Small intestine (tissue), 16 donors: ENCODE measurements at places on chromosomes 3 and 15. TPM values are rescaled to one million over a fixed set of nuclear protein-coding genes. Genes with fewer than 3 reads are reported as not detected.
A peak's percentile ranks its signal among the peaks of the same experiment; 100 is the strongest.

DNA sequence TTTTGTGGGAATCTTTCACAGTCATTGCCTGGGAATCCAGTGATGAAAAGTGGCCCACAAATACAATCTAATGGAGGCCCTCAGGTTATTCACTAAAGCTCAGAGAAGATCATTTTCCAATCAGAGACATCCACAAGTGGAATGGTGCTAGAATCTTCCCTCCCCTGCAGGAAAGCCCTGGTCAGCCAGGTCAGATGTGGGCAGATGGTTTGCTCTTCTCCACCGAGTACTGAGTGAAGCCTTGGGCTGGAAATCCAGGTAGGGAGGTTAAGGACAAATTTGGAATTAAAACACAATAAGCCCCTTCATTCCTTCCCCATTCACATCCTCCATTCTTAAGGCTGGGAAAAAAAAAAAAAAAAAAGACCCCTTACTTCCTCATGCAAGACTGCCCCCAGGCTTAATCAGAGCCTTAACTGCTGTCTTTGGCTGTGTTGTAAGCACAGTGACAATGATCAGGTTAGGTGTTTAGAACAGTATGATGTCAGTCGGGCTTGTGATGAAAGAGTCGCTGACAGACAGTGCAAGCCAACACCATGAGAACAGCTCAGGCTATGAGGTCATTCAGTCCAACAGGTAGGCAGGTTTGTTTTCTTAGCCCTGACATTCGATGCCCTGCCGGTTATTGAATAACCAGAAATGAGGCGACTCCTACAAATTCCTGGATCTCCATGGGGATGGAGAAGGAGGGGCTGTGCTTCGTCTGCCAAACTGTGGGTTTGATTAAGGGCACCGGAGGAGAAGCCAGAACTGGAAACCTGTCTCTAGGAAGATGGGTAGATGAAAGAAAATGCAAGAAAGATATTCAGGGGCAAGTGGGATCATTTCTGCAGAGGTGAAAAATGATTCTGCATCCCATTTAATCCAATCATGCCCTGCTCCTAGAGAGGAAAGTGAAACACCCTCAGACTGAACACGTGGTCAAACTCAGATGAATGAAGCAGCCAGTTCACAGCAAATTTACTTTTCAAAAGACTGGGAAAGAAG is 23.5 kb upstream of the HES1 start:
- DNase-seq = peak; percentile 96
- H3K27me3 ChIP-seq = no peaks in the 10 kb centered on the region
- H3K27ac ChIP-seq = peak overlapping the region; percentile 66
- no peaks in the 10 kb centered on the region for H3K36me3 ChIP-seq
- peaks cover 6% of the 10 kb centered on the region for H3K4me1 ChIP-seq

GRCh38 chr15:94263341-94264273 is 32.2 kb downstream of the MCTP2 start:
- no peaks in the 10 kb centered on the region for H3K27me3 ChIP-seq
- H3K4me1 ChIP-seq = peaks cover 4% of the 10 kb centered on the region
- H3K4me3 ChIP-seq = no peak overlapping the region
- no peaks in the 10 kb centered on the region for H3K36me3 ChIP-seq
- no peak for DNase-seq
- H3K27ac ChIP-seq = no peak overlapping the region

GRCh38 chr3:122377975-122378374 is 5.1 kb downstream of the MIX23 start:
- H3K27me3 ChIP-seq = no peaks in the 10 kb centered on the region
- no peak overlapping the region for H3K27ac ChIP-seq
- no peaks in the 10 kb centered on the region for H3K36me3 ChIP-seq
- no peaks in the 10 kb centered on the region for H3K4me1 ChIP-seq

GRCh38 chr3:12388185-12388584 is 96.1 kb upstream of the TSEN2 start:
- H3K4me1 ChIP-seq = peaks cover 2% of the 10 kb centered on the region
- H3K36me3 ChIP-seq = peaks cover 5% of the 10 kb centered on the region
- no peak for DNase-seq
- no peak overlapping the region for H3K4me3 ChIP-seq
- H3K27me3 ChIP-seq = no peaks in the 10 kb centered on the region
- H3K27ac ChIP-seq = no peak overlapping the region

- peaks cover 38% of the 10 kb centered on the region for H3K36me3 ChIP-seq
- peaks cover 3% of the 10 kb centered on the region for H3K4me1 ChIP-seq
- H3K27ac ChIP-seq = peak overlapping the region; percentile 70
Measured at GRCh38 chr15:90872486-90873184, 4.2 kb downstream of the FURIN start.

- no peaks in the 10 kb centered on the region for H3K27me3 ChIP-seq
- no peak overlapping the region for H3K27ac ChIP-seq
- H3K4me3 ChIP-seq = no peak overlapping the region
- H3K4me1 ChIP-seq = no peaks in the 10 kb centered on the region
Measured at GRCh38 chr3:151580591-151580990, 119.7 kb upstream of the IGSF10 start.

- peaks cover under 1% of the 10 kb centered on the region for H3K36me3 ChIP-seq
- no peak overlapping the region for H3K27ac ChIP-seq
- H3K4me3 ChIP-seq = no peak overlapping the region
Measured at GRCh38 chr3:56748663-56749231, 53.0 kb downstream of the ARHGEF3 start.

GRCh38 chr3:69926385-69926784 is 73.1 kb upstream of the SAMMSON start:
- no peak for DNase-seq
- no peaks in the 10 kb centered on the region for H3K27me3 ChIP-seq
- H3K4me1 ChIP-seq = no peaks in the 10 kb centered on the region
- no peaks in the 10 kb centered on the region for H3K36me3 ChIP-seq
- no peak overlapping the region for H3K4me3 ChIP-seq

GRCh38 chr3:37450561-37450960 is 276.2 kb upstream of the LRRFIP2 start:
- no peak overlapping the region for H3K4me3 ChIP-seq
- no peaks in the 10 kb centered on the region for H3K36me3 ChIP-seq
- H3K27me3 ChIP-seq = no peaks in the 10 kb centered on the region

GRCh38 chr3:157465741-157466140 is 29.1 kb downstream of the PTX3 start:
- DNase-seq = no peak
- H3K27ac ChIP-seq = no peak overlapping the region
- no peaks in the 10 kb centered on the region for H3K36me3 ChIP-seq

DNA sequence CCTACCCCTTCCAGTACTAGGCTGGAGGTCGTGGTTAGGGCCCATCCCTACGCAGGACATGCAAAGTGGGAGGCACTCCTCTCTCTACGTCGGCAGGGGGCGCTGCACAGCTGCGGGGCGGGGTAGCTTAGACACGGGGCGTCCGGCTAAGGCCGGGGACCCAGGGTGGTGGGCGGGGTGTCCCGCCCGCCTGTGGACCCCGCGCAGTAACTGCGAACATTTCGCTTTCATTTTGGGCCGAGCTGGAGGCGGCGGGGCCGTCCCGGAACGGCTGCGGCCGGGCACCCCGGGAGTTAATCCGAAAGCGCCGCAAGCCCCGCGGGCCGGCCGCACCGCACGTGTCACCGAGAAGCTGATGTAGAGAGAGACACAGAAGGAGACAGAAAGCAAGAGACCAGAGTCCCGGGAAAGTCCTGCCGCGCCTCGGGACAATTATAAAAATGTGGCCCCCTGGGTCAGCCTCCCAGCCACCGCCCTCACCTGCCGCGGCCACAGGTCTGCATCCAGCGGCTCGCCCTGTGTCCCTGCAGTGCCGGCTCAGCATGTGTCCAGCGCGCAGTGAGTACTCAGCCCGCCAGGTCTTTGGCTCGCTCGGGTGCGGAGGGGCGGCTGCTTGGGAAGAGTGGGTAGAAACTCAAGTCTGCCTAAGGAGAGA is at the start of gene IL12A:
Gene IL12A (plus strand): TSS at position 219 of the 655 bp plus-strand sequence.
- H3K4me3 ChIP-seq = peak within 1 kb of the TSS; percentile 67
- no peaks in the 10 kb centered on the region for H3K27me3 ChIP-seq
- H3K4me1 ChIP-seq = no peaks in the 10 kb centered on the region
- H3K36me3 ChIP-seq = no peaks in the 10 kb centered on the region
- H3K27ac ChIP-seq = no peak within 1 kb of the TSS

GRCh38 chr15:29870495-29871151 is 48.4 kb upstream of the TJP1 start:
- no peaks in the 10 kb centered on the region for H3K36me3 ChIP-seq
- H3K27me3 ChIP-seq = no peaks in the 10 kb centered on the region
- H3K27ac ChIP-seq = no peak overlapping the region
- no peak overlapping the region for H3K4me3 ChIP-seq
- no peaks in the 10 kb centered on the region for H3K4me1 ChIP-seq

GRCh38 chr3:71202848-71203533 is 380.5 kb downstream of the FOXP1 start:
- no peak overlapping the region for H3K4me3 ChIP-seq
- H3K36me3 ChIP-seq = no peaks in the 10 kb centered on the region
- H3K27ac ChIP-seq = peak overlapping the region; percentile 54
- H3K27me3 ChIP-seq = no peaks in the 10 kb centered on the region
- H3K4me1 ChIP-seq = peaks cover 2% of the 10 kb centered on the region

DNA sequence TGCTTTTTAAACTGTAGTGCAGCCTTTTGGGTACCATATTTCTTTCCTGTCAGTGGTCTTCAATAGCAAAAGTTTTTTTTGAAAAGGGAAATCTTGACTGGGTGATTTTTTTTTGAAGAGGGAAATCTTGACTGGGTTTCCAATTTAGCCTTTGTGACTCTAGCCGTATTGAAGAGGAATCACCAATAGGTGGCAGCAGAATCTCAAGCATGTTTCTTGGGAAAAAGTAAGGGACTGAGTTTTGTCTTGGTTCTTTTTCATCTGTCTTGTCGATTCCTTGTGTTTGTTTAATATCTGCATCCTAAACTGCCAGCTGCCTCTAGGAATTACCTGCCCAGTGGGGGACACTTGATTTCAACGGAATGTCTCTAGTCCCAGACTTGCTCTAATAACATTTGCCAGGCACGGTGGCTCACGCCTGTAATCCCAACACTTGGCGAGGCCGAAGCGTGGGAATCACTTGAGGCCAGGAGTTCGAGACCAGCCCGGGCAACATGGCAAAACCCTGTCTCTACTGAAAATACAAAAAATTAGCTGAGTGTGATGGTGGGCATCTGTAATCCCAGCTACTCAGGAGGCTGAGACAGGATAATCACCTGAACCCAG is 89.2 kb downstream of the RBPMS2 start:
- H3K4me1 ChIP-seq = no peaks in the 10 kb centered on the region
- no peaks in the 10 kb centered on the region for H3K27me3 ChIP-seq
- DNase-seq = peak; percentile 58
- H3K36me3 ChIP-seq = peaks cover 25% of the 10 kb centered on the region
- H3K4me3 ChIP-seq = no peak overlapping the region
- no peak overlapping the region for H3K27ac ChIP-seq

DNA sequence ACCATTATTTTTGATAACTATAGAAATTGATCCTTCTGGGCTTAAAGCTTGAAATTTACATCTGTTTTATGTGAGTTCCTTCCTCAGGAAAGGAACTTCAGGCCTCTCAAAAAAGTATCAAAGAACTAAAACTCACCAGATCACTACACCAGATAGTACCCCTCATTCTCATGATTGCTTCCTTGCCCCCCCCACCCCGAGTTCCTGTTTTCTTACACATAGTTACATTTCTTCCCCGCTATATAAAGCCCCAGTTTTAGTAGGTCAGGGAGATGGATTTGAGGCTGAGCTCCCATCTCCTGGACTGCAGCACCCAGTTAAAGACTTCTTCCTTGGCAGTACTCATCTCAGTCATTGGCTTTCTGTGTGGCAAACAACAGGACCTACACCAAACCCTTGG is 80.3 kb upstream of the HRH1 start:
- DNase-seq = no peak
- no peak overlapping the region for H3K27ac ChIP-seq
- H3K36me3 ChIP-seq = no peaks in the 10 kb centered on the region
- H3K27me3 ChIP-seq = no peaks in the 10 kb centered on the region

ASB14 gene
- polyA plus RNA-seq = not detected

SMCO1 gene
- not detected for polyA plus RNA-seq

CD86 gene
- polyA plus RNA-seq = 1.9 TPM

RPL15 gene
- 3,011 TPM for polyA plus RNA-seq

CCRL2 gene
- polyA plus RNA-seq = 13.0 TPM

EIF1B gene
- 107 TPM for polyA plus RNA-seq

CNTN4 gene
- 2.6 TPM for polyA plus RNA-seq

ANAPC13 gene
- 45.6 TPM for polyA plus RNA-seq

ECE2 gene
- polyA plus RNA-seq = 0.04 TPM

MEGF11 gene
- not detected for polyA plus RNA-seq
